Activated gamma-delta T cell treated with anti-CD3 and anti-CD28 coated beads, Interleukin-2, amount 50 U/mL, for 16 hours (primary cell): ENCODE measurements at places on chromosomes 7 and 10.

GRCh38 chr7:117138981-117139380 lies 183.9 kb downstream of the WNT2 start:
- no peak for DNase-seq

DNA sequence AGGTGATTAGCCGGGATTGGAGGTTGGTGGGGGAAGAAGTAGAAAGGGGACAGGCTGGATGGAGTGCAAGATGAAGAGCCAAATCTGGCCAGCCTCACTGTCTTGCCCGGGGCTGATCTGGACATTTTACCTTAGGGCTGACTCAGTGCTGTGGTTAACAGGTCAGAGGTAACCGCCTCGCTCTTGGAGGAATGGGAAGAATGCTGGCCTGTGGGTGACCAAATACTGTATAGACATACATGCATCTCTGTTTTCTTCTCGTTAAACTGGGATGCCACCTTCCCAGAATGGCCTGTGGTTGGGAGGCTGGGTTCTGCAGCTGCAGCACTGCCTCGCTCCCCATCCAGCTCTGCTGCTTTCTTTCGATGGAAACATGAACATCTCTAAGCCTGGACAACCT lies 120.0 kb downstream of the SEC23IP start:
- DNase-seq, result no peak

- DNase-seq, result no peak
Measured at GRCh38 chr7:117648203-117648866, 168.5 kb downstream of the CFTR start.

DNA sequence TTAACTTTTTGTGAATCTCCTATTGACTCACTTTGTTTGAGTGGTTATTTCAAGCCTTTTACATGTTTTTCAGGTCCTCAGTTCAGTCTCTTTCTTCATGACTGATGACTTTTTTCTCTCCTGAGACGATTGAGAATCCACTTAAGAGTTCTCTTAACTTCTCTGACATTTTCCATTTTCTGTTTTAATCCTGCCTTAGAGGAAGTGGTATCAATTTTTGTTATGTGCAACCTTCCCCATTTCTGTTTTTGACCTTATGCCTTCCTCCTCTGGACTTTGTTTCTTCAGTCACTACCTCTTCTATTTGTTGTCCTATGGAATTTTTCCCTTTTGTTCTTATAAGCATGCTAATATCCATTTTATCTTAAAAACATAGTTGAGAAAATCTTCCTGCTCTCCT lies 2.4 kb downstream of the PSMC2 start:
- no peak for DNase-seq
